NCI-H82 (cell line): ENCODE measurements at places on chromosomes 3 and 15.

GRCh38 chr3:183349421-183350157 lies 78.8 kb downstream of the MCF2L2 start:
- DNase-seq = no peak

DNA sequence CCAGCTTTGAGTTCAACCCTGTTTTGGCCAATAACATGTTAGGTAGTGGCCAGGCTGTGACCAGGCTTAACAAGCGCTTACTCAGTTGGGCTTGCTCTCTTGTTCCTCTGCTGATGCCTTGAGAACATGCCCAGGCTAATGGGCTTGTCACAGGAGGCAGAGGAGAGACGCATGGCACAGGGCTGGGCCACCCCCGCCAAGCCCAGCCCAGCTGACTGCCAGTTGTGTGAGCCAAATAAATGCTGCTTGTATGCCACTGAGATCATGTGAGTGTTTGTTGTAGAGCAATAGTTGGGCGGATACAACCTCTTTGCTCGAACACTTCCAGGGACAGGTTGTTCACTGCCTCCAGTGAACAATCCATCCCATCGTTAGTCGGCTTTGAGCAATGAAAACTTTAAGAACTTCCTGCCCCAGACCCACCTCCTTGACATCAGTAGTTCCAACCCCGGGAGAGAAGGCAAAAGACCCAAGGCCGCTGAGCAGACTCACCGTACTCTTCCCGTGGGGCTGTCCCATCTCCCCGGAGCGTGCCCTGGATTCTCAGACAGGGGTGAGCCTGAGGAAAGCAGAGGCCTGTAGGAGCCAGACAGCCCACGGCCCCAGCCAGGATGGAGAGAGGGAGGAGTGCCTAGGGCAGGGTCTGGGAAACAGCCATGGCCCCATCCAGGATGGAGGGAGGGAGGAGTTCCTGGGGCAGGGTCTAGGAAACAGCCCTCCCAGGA lies 4.1 kb downstream of the PLA2G4F start:
- DNase-seq = no peak

DNA sequence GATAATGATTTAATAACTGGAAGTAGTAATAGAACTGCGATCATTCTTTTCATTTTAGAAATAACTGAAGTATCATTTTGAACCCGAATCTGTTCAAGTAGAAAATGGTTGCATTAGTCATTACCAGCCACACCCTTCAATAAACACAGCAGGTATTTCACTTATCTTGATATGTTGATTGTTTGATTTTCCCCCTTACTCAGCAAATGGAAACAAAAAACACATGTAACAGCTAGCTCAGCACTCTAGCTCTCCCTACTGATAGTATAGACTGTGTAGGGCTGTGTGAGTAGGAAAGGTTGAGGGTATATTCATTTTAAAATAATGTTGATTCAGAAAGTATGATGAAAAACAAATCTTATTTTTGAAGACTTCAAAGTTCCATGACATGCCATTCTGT lies 1.1 kb upstream of the GPR149 start:
- no peak for DNase-seq

DNA sequence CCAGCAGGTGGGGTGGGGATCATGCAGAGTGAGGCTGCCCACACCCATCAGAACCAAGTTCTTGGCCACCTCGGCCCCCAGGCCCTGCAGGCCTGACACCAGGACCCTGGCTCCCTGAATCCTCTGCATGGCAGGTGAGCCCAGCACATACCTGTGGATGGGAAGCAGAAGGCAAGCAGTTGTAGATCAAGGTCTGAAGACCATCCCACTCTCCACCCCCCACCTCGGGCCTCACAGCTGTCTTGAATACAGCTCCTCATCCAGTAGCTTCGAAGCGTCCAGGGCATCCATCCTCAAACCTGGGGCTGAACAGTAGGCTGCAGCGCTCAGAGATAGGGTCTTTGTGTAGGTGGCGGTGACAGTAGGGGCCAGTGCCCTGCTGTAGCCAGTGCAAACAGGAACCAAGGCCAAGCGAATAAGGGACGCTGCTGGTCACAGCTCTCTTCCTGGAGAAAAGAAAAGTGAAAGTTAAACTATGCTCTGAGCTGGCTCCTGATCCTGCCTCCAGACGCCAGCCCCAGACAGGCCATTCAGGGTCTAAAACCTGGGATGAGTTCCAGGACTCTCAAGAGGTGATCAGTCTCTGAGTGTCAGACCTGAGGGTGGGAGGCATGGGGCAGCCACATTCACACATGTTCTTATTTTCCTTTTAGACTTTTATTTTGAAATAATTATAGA lies at the start of gene UBA7:
Gene UBA7 (minus strand): TSS at position 457 of the 678 bp plus-strand sequence. CDS start 166 bp downstream, at position 291.
- DNase-seq = no peak

- peak; percentile 21 for DNase-seq
These were observed 116.2 kb upstream of the LSAMP start for GRCh38 chr3:116561529-116561928.

- no peak for DNase-seq
These were observed 567.8 kb downstream of the ZIC1 start for GRCh38 chr3:147977001-147977400.

DNA sequence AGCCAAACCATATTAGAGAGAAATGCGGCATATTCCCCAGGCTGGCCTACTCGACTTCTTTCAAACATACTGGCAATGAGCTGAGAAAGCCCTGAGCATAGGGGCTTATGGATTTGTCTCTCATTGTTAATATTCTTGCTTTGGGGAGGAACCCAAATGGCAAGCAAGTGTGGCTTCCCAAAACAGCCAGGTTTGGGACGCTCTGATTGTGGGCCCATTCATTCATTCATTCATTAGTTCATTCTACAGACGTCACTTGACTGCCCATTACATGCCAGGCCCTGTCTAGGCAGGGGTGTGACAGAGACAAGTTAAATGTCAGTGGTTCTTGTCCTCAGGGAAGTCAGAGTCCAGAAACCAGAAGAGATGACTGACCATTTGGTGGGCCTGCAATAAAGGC lies 77.4 kb upstream of the THBS1 start:
- DNase-seq = no peak

DNA sequence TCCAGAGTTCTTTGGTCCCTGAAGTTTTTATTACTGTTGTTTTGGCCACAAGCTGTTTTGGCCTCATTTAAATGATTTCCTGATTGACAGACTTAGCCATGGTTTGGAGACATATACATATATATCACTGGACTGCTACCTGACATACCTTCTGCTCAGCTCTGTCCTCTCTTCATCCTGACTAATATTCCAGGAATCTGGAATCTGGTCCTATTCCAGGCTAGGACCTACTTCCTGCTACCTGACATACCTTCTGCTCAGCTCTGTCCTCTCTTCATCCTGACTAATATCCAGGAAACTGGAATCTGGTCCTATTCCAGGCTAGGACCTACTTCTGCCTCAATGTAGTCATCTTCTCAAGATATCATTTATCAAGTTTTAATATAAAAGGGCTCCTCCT lies 724.4 kb upstream of the ROBO1 start:
- no peak for DNase-seq

GRCh38 chr3:29552051-29552450 lies 271.2 kb downstream of the RBMS3 start:
- DNase-seq = no peak
